Activated B cell treated with CpG ODN at 0.5 μM for 24 hours (primary cell): ENCODE measurements at places on chromosomes 4 and X.

DNA sequence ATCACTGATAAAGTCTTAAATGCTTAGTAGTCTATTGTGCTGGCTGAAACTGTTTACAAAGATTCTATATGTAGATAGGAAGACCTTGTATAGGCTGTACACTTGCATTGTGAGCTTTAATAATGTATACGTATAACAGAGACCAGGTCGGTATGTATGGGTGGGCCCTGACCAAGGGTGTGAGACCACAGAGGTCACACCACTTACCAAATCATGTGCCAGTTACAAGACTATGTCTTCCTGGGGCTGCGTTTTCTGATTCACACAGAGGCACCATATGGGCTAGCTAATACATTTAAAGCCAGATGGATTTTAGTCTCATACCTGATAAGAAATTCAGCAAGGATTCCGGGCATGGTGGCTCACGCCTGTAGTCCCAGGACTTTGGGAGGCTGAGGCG is 8.8 kb downstream of the DIAPH2 start:
- DNase-seq = no peak

DNA sequence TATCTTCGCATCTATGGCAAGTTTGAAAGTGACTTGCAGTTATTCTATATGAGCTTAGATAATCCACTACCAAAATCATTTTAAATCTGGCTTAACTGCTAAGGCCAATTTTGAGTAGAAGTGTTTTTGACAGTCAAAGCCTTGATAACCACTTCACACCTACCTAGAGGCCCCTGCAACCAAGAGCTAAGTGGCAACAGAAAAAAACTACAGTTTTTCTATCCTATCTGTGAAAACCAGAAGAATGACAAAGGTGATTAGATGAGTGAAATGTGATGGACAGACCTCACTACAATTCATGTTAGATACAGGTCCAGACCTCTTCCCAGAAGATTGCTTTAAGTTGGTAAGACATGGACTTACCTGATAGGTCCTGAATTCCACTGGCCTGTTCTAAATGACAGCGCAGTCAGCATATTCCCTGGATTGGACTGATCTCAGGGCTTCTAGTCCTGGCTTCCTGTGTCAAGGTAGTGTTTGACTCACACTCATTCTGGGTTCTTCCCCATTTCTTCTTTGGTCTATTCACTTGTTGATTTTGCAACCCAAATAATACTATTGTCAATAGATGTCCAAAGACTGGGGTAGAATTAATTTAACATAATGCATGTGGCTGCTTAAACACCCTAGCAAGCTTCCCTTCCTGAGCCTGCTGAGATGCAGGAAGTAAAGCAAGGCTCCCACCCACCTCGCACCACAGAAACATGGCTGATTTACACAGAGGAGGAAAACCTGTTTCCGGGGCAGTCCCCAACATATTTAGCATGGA is 65.1 kb downstream of the PPP3CA start:
- DNase-seq = no peak

DNA sequence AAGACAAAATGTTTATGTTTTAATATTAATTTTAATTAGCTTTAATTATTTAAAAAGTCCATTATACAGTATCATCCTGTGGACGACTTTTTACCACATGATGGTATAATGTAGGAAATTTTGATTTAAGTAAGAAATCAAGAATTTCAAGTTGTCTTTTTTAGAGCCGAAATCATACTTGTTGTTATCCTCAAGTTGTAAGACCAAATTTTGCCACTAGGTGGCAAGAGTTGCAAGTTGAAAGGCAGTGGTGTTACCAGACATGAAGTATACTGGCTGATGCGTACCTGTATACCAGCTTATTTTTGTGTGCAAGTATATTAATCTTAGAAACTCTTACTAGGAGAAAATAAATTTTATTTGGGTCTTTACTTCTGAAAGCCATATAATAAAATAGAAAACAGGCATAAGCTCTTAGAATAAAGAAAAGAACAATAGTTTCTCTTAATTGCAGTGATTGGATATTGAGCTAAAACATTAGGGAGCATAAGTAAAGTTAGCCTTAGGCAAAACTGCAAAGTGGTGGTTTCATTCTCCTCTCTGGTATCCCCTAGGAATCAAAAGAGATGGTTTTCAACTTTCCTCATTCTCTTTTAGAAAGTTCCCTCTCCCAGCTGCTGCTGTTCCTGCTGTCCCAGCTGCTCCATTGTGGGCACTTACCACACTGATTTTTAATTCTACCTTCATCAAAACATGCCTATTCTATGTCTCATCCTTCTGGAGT is 118.0 kb upstream of the WDFY3 start:
- no peak for DNase-seq

- DNase-seq = no peak
Observed at GRCh38 chrX:14124562-14124961, 94.9 kb upstream of the GEMIN8 start.

- no peak for DNase-seq
Observed at GRCh38 chrX:10028283-10029104, 61.3 kb downstream of the CLDN34 start.

GRCh38 chr4:81676537-81676936 is 204.8 kb upstream of the RASGEF1B start:
- no peak for DNase-seq
